ENCODE measurements at places on chromosomes 1 and 21. TPM values are rescaled to one million over a fixed set of nuclear protein-coding genes. Genes with fewer than 3 reads are reported as not detected.

- no peak overlapping the region for H3K27ac ChIP-seq
- H3K27me3 ChIP-seq: peaks cover 39% of the 10 kb centered on the region
- H3K4me3 ChIP-seq: no peak overlapping the region
- H3K36me3 ChIP-seq: no peaks in the 10 kb centered on the region
- no peaks in the 10 kb centered on the region for H3K4me1 ChIP-seq
- DNase-seq: no peak
Observed at GRCh38 chr21:33151941-33152731, 77.6 kb upstream of the IFNAR2 start.

The SHISAL2A gene
- 0.61 TPM for total RNA-seq

GRCh38 chr1:170590921-170591705 is 59.1 kb downstream of the GORAB start:
- no peaks in the 10 kb centered on the region for H3K36me3 ChIP-seq
- no peaks in the 10 kb centered on the region for H3K4me1 ChIP-seq
- no peak for DNase-seq
- H3K4me3 ChIP-seq: no peak overlapping the region

DNA sequence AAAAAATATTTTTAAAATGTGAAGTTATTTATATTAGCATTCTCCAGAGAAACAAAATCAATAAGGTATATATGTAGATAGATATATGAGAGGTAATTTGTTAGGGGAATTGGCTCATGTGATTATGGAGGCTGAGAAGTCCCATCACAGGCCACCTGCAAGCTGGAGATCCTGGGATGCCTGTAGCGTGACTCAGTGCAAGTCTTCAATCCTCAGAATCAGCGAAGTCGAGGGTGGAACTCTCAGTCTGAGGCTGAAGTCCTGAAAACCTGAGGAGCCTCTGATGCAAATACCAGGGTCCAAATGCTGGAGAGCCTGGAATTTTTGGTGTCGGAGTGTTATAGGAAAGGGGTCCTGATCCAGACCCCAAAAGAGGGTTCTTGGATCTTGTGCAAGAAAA is 658.5 kb downstream of the USP25 start:
- H3K36me3 ChIP-seq: no peaks in the 10 kb centered on the region
- no peak overlapping the region for H3K27ac ChIP-seq
- DNase-seq: no peak
- no peak overlapping the region for H3K4me3 ChIP-seq

The TMCO4 gene
- 6.0 TPM for total RNA-seq

The BRINP2 gene
- total RNA-seq: 0.09 TPM

DNA sequence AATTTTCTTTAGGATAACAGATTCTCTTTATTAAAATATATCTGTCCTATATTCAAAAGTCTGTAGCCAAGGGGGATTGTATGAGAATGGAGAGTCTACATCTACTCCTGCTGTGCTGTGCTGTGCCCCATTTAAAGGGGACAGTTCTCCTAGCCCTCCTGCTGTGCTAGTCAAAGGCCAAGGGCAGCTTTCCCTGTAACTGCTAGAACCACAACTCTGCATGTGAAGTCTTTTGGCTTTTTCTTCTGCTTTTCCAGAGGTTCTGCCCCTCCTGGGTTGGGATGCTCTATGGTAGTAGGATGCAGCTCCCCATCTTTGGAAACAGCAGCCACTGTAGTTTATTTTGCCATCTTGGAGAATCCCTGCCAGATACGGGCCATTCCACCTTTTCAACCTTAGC is 197.5 kb upstream of the JUN start:
- H3K27ac ChIP-seq: no peak overlapping the region
- no peaks in the 10 kb centered on the region for H3K36me3 ChIP-seq
- no peaks in the 10 kb centered on the region for H3K27me3 ChIP-seq
- H3K4me1 ChIP-seq: peaks cover 11% of the 10 kb centered on the region

DNA sequence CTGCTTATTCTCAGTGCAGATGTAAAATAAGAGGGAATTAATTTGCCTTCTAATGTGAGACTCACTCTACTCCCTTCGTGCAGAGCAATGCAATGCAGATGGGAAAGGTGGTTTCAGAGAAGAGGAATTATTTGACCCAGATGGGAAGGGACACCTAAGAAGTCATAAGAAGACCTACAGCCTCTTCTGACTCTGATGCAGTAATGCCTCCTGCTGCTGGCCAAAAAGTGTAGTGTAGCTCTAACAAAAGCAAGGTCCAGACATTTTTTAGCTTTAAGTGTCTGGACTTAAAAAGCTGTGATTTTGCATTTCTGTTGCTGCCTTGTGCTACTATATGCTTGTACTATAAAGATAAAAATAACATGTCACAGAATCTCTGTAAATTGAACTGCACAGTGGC is 501.4 kb downstream of the TTLL7 start:
- DNase-seq: no peak
- H3K27ac ChIP-seq: no peak overlapping the region
- no peaks in the 10 kb centered on the region for H3K36me3 ChIP-seq
- H3K4me1 ChIP-seq: no peaks in the 10 kb centered on the region

DNA sequence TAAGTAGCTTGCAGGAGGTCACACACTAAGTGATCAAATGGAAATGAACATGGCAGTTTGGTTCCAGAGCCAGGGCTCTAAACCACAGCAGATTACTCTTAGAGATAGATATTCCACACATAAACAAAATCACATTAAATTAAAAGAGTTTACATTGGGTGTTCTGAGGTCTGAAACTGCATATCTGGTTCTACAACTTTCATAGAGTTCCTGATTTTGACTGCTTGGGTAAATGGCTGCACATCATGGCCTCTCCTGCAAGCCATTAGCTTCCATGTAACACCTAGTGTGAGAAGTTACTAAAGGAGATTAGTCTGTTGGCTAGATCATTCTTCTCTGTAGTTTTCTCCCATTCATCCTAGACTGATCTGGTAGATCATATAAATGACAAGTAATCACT is 12.8 kb upstream of the XCL2 start:
- no peak for DNase-seq
- no peak overlapping the region for H3K27ac ChIP-seq
- H3K27me3 ChIP-seq: no peaks in the 10 kb centered on the region
- H3K4me3 ChIP-seq: no peak overlapping the region
- H3K4me1 ChIP-seq: no peaks in the 10 kb centered on the region

GRCh38 chr1:174425121-174425520 is 22.6 kb upstream of the GPR52 start:
- no peak overlapping the region for H3K4me3 ChIP-seq
- no peaks in the 10 kb centered on the region for H3K36me3 ChIP-seq
- no peaks in the 10 kb centered on the region for H3K4me1 ChIP-seq
- no peak overlapping the region for H3K27ac ChIP-seq
- no peaks in the 10 kb centered on the region for H3K27me3 ChIP-seq

GRCh38 chr1:8815582-8816151 is 1.8 kb downstream of the RERE start:
- peaks cover 11% of the 10 kb centered on the region for H3K4me1 ChIP-seq
- DNase-seq: peak; percentile 27
- no peaks in the 10 kb centered on the region for H3K27me3 ChIP-seq
- peak overlapping the region; percentile 90 for H3K4me3 ChIP-seq

GRCh38 chr1:7393136-7393535 is 378.0 kb upstream of the VAMP3 start:
- H3K4me3 ChIP-seq: no peak overlapping the region
- H3K27ac ChIP-seq: no peak overlapping the region
- DNase-seq: no peak
- no peaks in the 10 kb centered on the region for H3K4me1 ChIP-seq
- H3K36me3 ChIP-seq: no peaks in the 10 kb centered on the region

- no peak for DNase-seq
- H3K4me3 ChIP-seq: no peak overlapping the region
- H3K27me3 ChIP-seq: no peaks in the 10 kb centered on the region
- H3K27ac ChIP-seq: no peak overlapping the region
Observed at GRCh38 chr1:173208146-173208545, 1.0 kb upstream of the TNFSF4 start.

DNA sequence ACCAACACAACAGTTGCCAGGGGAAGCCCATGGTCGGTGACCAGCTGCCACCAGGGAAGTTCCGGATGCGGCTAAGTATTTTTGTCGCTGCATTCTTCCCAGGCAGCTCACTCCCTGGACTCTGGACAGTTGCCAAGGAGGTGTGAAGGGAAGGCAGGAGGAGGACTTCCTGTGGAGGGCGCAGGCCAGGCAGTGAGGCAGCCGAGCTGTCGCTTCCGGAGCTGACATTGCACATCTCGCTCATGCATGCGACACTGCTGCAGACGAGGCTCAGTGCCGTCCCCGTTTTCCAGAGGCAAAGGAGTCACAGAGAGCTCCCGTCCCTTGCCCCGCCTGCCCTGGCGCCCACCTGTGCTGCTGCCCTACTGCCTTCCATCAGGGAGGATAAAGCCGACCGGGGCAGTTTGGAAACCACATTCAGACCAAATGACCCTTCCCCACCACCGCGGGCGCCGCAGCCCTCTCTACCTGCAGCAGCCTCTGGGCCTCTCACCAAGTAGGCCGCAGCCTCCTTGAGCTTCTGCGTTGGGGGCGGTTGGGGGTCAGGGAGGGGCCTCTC is 81.4 kb downstream of the NENF start:
- no peak overlapping the region for H3K27ac ChIP-seq
- H3K4me1 ChIP-seq: peaks cover 13% of the 10 kb centered on the region
- no peak for DNase-seq

DNA sequence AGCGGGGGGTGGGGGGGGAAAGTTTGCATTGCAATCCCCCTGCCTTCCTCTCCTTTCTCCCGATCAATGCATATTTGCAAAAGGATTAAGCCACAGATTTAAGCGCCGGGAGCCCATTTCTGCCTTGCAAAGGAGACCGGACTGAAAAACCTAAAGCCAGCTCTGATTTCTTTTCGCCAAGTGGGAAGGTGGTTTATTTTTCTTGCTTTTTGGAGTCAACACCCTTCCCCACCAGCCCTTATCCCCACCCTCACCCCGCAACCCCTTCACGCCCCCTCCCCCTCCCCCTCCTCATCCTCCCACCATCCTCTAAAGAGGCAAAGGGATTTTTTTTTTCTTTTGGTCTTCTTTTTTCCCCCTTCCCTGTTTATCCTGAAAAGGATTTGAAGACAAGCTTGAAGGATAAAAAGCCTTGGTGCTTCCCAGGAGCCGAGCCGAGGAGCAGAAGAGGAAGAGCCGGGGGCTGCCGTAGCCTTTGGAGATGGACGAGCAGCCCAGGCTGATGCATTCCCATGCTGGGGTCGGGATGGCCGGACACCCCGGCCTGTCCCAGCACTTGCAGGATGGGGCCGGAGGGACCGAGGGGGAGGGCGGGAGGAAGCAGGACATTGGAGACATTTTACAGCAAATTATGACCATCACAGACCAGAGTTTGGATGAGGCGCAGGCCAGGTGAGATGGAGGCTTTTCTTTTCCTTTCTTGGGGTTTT is 513 bp downstream of the PBX1 start:
- peak overlapping the region; percentile 45 for H3K4me3 ChIP-seq
- no peaks in the 10 kb centered on the region for H3K36me3 ChIP-seq
- no peaks in the 10 kb centered on the region for H3K4me1 ChIP-seq
- H3K27me3 ChIP-seq: peaks cover 24% of the 10 kb centered on the region
- DNase-seq: no peak
- H3K27ac ChIP-seq: peak overlapping the region; percentile 40

GRCh38 chr1:227915564-227916553 is 31.9 kb downstream of the WNT9A start:
- H3K27ac ChIP-seq: no peak overlapping the region
- H3K4me3 ChIP-seq: no peak overlapping the region
- H3K36me3 ChIP-seq: no peaks in the 10 kb centered on the region
- no peak for DNase-seq

DNA sequence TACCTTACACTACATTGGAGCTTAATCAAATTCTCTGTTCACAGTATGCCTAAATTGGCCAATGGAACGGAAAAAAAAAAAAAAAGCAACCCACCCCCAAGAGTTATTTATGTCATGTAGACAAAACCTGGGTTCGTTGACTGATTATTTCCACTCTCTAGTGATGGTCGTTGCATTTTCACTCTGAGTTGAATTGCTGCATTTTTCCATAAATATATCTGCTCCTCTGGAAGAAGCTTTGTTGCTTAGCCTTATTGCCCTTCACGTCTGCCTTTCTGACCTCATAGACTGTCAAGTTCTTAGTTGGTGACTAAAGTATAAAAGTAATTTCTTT is 90.2 kb upstream of the RUNX1 start:
- no peaks in the 10 kb centered on the region for H3K36me3 ChIP-seq
- H3K27me3 ChIP-seq: no peaks in the 10 kb centered on the region
- DNase-seq: peak; percentile 13
- H3K4me1 ChIP-seq: peaks cover 16% of the 10 kb centered on the region
- no peak overlapping the region for H3K4me3 ChIP-seq

GRCh38 chr1:178189814-178190213 is 95.9 kb downstream of the RASAL2 start:
- no peaks in the 10 kb centered on the region for H3K27me3 ChIP-seq
- no peak for DNase-seq
- H3K36me3 ChIP-seq: no peaks in the 10 kb centered on the region
- no peak overlapping the region for H3K27ac ChIP-seq
- no peaks in the 10 kb centered on the region for H3K4me1 ChIP-seq

The WDTC1 gene
- 10.8 TPM for total RNA-seq

The GNAT2 gene
- 0.14 TPM for total RNA-seq

GRCh38 chr1:211183747-211184313 is 49.9 kb upstream of the KCNH1 start:
- H3K4me1 ChIP-seq: no peaks in the 10 kb centered on the region
- H3K4me3 ChIP-seq: no peak overlapping the region
- no peaks in the 10 kb centered on the region for H3K36me3 ChIP-seq

The OR14K1 gene
- not detected for total RNA-seq

The MNDA gene
- 21.6 TPM for total RNA-seq

The FLG gene
- total RNA-seq: 0.28 TPM

The CSMD2 gene
- 0.14 TPM for total RNA-seq

DNA sequence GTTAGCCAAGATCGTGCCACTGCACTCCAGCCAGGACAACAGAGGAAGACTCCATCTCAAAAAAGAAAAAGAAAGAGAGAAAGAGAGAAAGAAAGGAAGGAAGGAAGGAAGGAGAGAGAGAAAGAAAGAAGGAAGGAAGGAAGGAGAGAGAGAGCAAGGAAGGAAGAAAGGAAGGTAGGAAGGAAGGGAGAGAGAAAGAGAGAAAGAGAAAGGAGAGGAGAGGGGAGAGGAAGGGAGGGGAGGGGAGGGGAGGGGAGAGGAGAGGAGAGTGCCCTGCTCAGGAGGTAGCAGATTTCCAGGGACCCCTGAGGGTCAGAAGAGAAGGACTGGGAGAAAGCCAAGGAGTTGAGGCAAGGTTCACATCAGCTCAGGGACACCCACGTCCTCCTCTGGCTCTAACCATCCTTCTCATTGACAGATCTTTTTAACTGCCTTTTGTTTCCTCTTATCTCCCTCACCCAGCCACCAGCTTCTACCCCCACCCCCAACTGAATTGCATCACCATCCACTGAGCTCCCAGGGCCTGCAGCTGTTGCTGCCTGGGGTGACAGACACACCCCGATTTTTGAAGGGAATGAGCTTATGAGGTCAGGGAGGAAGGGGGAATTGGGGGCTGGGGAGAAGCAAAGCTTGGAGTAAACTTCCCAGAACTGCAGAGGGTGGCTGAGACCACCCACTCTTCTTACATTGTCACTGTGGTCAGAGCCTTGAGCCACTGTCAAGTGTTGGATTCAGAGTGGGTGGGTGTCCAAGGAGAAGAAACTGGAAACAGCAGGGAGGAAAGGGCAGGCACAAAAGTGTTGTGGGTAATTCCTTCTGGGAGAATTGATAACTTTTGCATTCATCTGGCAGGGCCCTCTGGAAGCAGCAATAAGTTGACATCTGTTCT is 91.6 kb downstream of the GLUL start:
- no peak overlapping the region for H3K4me3 ChIP-seq
- no peaks in the 10 kb centered on the region for H3K36me3 ChIP-seq
- peaks cover 24% of the 10 kb centered on the region for H3K4me1 ChIP-seq
- no peaks in the 10 kb centered on the region for H3K27me3 ChIP-seq
